ENCODE measurements at places on chromosomes 5 and 9.

- no peak for DNase-seq
Measured at GRCh38 chr5:34604119-34604675, 51.9 kb upstream of the RAI14 start.

- DNase-seq = no peak
Measured at GRCh38 chr9:36191290-36191645, 547 bp downstream of the CLTA start.

DNA sequence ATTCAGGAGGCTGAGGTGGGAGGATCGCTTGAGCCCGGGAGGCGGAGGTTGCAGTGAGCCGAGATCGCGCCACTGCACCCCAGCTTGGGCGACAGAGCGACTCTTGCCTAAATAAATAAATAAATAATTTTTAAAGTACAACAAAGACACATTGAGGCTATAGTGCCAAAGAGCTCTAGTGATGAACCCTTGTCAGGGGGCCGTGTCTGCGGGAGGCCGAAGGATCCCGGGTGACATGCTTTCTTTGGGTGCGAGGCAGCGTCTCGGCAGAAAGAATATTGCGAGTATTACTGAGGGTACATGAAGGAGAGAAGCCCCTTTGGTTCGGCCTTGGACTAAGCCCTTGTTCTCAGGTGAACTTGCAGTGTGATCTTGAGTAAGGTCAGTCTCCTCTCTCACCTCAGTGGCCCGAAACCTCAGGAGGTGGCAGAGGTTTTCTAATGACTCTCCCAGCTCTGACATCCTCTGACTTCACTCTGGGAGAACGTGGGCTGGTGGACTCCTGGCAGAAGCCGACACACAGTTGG is 397 bp upstream of the RECK start:
- no peak for DNase-seq

- DNase-seq = no peak
Measured at GRCh38 chr9:115042781-115043509, 75.0 kb downstream of the TNC start.

- no peak for DNase-seq
Measured at GRCh38 chr5:90131383-90132133, 278.0 kb downstream of the CETN3 start.

GRCh38 chr9:34891386-34891785 is 66.7 kb upstream of the PHF24 start:
- DNase-seq = no peak

DNA sequence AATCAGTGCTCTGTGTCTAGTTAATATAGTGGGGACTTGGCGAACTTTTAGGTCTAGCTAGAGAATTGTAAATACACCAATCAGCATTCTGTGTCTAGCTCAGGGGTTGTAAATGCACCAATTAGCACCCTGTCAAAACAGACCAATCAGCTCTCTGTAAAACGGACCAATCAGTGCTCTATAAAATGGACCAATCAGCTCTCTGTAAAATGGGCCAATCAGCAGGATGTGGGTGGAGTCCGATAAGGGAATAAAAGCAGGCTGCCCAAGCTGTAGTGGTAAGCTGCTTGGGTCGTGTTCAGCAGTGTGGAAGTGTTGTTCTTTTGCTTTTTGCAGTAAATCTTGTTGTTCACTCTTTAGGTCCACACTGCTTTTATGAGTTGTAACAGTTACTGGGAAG is 3.6 kb upstream of the OTULINL start:
- DNase-seq = no peak

DNA sequence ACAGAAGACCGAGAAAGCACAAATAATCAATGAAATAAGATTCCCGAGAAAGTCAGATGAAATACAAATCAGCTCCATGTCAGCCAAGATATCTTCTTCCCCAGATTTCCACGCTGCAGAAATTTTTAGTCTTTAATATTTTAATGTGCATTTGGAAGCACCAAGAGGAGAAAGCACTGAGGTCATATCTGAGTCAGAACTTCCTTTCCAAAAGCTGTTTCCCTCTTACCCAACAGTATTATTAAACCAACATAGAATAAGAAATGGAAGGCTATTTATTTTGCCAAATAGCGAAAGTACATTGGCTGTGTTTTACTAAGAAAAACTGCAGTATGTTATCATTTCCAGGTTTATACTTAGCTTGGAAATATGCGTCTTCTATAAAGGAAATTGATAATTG is 772.1 kb upstream of the CDH9 start:
- DNase-seq = no peak

DNA sequence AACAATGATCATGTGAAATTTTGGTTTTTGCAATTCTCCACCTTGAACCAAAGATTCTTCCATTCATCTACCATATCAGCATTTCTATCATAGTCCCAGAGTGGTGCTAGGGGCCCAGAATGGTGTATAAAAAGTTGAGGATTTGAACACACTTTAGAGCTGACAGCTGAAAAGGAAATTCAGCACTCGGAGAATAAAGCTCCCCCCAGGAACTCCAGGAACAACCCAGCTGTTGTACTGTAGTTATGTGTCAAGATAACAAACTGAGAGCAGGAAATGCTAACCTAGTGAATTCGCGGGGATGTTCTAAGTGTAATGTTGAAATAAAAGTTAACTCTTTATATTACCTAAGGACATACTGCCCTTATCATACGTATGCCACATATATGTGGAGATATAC is 216.7 kb downstream of the NFIB start:
- DNase-seq = no peak

- no peak for DNase-seq
Measured at GRCh38 chr9:135811801-135812200, 95.5 kb downstream of the CAMSAP1 start.

GRCh38 chr9:135605238-135605781 is 34.0 kb downstream of the GLT6D1 start:
- no peak for DNase-seq

DNA sequence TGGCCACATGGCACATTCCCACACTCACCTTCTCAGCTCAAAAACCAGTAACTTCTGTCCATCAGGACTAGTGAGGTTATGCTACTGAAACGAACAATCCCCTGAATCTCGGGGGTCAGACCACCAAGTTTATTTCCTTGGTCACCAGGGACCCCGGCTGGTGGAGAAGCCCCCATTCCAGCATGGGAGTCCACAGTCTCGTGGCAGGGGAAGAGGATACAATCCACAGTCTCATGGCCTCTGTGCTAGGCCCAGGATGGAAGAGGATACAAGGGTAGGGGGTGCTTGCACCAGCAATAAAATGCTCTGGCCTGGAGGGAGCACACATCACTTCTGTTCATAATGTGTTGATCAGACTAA is 7.4 kb upstream of the CARD19 start:
- no peak for DNase-seq

- no peak for DNase-seq
Measured at GRCh38 chr5:120817044-120817985, 353.2 kb downstream of the PRR16 start.

DNA sequence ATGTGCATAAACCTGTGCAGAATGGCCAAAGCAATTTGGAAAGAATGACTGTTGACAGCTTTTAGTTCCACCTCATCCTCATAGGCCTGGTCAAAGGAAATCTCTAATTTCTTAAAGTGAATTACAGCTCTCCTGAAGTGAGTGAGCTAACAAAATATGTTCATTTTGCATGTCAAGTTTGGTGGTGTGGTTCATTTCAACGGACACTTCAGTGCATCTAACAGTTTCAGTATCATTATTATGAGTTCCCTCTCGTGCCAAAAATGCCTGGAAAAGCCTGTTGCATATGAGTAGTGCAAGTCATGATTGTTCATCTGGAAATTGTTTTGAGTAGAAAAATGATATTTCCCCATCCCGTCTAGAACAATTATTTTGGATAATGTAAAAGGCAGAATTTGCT is 53.2 kb upstream of the HMHB1 start:
- peak; percentile 11 for DNase-seq

GRCh38 chr9:136620441-136621018 is 42.2 kb upstream of the EGFL7 start:
- no peak for DNase-seq

DNA sequence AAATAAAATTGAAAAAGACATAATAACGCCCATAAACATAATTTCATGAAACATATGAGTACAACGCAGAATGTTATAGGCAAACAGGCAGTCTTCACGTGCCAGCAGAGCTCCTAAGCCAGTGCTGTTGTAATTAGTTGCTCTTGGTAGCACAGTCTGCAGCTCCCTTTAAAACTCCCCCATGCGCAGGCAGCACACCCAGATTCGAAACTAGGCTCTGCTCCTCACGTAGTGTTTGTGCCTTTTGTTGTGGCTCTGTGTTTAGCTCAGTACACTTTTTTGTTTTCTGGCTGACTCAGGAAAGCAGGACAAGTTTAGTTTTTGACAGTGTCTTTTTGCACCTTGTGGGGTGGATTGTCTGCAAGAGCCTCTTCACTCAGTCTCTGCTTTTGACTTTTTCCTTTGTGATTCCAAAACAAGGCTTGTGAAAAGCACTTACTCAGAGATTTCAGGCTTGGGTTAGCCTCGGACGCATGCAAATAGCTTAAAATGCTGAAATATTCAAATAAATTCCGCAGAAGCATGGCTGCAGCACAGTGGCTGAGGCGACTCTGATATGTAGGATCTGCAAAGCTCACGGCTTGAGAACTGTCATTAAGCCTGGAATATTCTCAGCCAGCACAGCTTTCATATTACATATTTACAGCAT is 113.6 kb downstream of the IRX1 start:
- DNase-seq = no peak

DNA sequence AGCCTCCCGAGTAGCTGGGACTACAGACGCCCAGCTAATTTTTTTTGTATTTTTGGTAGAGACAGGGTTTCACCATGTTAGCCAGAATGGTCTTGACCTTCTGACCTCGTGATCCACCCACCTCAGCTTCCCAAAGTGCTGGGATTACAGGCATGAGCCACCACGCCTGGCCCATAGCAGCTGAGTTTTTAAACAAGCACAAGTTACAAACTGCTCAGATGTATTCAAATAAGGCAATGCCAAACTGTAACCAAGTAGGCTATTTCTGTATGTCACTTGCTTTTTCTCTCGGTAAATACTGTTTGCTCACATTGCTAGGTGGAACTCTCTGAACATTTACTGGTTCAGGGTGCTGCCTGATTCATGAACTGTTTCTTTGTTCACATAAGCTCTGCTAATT is 799.3 kb upstream of the NUDT12 start:
- DNase-seq = no peak

DNA sequence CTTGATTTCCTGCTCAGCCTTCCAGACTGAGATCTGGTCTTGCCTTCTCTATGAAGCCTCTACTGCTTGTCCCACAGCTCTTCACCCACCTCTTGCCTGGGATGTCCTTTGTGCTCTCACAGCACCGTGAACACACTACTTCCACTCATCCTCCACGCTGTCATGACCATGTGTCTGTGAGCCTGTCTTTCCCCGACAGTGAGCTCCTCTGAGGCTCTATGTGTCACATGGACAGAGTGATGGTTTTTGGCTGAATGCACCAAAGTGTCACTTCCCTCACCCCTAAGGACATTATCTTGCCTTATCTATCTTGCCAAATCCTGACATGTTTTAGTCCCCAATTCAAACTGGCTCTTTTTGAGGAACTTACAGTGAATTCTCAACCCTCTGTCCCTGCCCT is 11.3 kb downstream of the PHYKPL start:
- DNase-seq = no peak

GRCh38 chr9:5436441-5436840 is 1.3 kb downstream of the PLGRKT start:
- DNase-seq = no peak

DNA sequence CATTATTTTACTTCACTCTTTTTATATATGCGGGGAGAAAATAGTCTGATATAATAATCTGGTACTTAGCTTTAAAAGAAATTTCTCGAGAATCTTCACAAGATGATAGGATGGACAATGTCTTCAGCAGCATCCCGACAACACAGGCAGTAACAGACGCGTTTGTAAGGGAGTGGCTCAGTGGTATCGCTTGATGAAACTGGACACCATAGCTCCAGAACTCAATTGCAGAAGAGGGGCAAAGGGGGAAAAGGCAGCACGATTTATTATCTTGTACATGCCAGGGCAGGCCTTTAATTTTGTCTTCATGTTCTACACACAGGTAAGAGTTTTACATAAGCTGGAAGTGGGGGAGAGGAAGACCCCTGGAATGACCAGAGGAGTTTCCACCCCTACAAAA is 15.7 kb downstream of the IL4 start:
- no peak for DNase-seq

GRCh38 chr5:126595486-126596083 is 566 bp upstream of the ALDH7A1 start:
- DNase-seq = no peak

GRCh38 chr5:43041110-43041668 is 1.1 kb upstream of the ANXA2R start:
- no peak for DNase-seq

- no peak for DNase-seq
Measured at GRCh38 chr9:5917888-5918287, 27.2 kb downstream of the MLANA start.

- no peak for DNase-seq
Measured at GRCh38 chr9:14193328-14193990, 120.5 kb downstream of the NFIB start.

GRCh38 chr9:124665391-124666058 is 105.6 kb downstream of the NR6A1 start:
- DNase-seq = no peak

DNA sequence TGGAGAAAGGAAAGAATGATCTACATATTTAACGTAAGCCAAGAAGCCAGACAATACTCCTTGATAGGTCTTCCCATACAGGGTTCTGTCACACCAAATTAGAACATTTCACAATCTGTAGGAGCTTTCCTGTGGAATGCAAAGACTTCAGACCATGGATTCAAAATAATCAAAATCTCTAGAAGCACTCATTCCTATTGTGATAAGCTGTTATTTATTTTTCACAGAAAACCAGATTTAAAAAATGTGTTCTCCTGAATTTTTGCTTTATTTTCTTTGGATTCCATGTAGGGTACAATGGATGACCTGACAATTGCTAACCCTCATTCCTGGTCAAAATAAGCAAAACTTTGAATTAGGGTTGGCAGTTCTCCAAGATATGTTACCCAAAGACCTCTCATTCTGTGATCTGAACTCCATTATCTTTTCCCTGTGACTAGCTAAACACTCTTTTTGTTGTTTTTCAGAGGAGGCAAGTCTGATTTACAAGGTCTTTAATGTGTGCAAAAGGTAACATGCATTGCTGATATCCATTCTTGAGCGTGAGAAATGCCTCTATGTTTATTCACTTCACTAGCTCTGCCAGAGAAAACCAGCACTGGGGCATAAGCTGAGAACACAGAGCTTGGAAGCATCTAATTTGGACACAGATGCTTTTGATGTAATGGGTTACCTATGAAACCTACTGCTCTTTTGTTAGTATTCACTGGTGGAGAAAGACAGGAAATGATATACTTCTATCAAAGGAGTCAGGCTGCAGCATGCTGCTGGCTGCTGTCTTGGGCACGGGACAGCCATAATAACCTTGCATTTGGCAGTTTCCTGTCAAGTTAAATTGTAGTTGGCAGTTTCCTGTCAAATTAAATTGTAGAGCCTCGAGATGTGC is 31.4 kb downstream of the ACTBL2 start:
- no peak for DNase-seq

DNA sequence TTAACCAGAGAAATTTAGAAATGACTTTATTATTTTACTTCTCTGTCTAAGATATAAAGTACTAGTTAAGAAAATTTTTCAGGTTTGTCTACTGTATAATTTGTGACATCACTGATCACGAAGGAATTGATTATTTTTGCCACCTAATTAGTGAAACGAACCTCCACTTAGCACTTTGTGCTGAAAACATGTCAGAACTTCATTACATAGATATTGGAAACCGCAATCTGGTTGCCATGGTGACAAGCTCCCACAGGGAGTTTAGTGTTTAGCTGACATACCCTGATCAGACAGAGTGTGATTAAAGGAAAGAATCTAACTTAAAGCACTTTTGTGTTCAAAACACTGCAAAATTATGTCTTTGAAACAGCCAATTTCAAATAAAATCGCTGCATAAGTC is 668.4 kb upstream of the CCNG1 start:
- no peak for DNase-seq

GRCh38 chr9:118809160-118809625 is 560.0 kb downstream of the BRINP1 start:
- DNase-seq = no peak

Data from GM18507 (cell line).